ENCODE measurements at places on chromosomes 3 and 15.

DNA sequence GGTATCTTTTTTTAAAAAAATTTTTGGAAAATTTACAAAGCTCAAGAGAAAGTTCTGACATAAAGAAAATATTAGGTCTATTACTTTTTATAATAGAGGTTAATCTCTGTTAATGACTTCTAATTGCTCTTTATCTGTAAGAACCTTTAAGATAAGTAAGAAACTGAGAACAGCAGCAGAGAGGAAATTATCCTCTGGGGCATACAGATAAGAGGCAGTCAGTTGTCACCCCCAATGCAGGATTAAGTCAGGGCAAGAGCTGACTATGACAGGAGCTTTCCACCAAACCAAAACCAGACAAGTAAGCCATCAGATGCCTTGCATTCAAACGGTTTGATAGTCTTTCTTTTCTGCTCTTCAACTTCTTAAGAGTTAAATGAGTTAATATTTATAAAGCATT, 149.0 kb downstream of the GSK3B start:
- DNase-seq, result no peak

DNA sequence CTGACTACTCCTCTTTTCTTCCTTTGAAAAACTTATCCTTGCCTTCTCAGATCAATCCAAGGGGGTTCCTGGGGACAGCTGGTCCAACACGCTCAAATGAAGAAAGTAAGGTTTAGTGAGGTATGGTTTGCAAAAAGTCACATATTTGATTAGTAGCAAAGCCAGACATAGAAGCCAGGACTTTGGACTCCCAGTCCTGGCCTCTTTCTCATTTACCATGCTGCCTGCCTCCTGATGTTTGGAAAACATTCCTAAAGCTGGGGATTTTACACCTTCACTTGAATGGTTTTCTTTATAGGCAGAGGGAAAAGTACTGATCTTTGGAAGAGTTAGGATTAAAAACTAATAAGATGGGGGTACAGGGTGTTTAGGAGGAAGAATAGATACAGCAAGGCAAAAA, 14.6 kb downstream of the POPDC2 start:
- DNase-seq, result no peak

DNA sequence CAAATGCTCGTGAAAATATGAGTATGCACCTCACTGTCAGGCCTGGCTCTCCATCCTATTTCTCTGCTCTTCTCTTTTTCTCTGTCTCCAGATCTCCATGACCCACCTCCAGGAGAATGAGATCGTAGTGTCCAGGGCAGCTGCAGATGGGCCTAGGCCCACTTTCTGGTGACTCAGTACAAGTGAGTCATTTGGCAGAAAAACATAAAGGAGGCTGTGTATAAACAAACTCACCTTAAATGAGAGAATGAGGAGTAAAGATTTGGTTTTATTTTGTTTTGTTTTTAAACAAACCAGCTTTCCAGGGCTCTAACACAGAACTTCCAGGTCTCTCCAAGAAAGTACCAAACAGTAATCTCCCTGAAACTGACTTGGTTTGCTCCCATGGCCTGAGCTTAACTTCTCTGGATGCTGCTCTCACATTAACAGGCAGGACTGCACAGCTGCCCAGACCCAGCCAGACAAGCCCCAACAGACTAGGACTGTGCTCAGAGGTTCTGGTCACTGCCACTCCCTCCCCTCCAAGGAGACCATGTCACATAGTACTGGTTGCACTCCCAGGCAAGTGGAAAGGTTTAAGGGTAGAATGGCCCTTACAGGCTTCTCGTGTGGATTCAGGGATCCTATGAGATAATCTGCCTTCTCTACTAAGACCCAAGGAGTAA, 1.5 kb upstream of the HEG1 start:
- DNase-seq, result no peak

DNA sequence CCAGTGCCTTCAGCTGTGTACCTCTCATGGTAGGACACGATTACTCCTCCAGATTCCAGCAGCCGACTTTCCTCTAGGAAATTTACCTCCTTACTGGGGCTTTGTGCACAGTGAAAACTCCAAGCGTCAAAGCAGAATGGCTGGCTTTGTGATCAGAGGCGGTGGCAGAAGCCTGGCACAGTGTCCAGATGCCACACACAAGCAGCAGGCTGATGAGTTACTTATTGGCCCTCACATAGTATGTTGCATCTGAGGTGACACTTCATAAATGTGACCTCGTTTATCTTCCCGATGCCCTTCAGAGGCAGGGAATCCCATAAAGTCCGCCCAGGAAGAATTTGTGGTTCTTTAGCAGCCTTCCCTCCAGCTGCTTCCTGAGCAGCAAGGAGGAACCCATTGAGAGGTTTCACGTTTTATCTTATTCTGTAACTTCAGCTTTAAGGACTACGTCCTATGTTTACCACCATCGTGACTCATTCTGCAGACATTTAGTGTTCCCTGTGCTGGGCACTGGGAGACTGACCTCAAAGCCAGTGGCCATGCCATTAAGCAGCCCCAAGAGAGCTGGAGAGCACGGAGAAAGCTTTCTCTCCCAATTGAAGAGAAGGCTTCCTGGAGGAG, 107.1 kb upstream of the C15orf61 start:
- DNase-seq, result no peak

DNA sequence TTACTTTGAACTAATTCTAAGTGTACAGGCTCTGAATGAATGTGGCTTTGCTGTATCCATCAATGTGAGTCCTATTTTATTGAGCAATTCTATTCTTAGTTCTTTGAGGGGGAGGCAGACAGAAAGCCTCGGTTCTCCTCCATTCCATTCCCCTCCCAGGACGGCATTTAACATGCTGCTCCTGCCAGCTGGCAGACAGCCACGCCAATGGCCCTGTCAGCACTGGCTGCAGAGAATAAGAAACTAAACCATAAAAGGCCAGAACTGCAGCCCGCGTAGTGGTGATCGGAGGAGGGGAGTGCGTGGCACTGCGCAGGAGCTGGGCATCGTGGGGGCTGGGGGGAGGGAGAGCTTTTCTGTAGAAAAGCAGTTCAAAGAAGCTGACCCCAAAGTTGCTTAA, 76.0 kb upstream of the HACD2 start:
- DNase-seq, result no peak

DNA sequence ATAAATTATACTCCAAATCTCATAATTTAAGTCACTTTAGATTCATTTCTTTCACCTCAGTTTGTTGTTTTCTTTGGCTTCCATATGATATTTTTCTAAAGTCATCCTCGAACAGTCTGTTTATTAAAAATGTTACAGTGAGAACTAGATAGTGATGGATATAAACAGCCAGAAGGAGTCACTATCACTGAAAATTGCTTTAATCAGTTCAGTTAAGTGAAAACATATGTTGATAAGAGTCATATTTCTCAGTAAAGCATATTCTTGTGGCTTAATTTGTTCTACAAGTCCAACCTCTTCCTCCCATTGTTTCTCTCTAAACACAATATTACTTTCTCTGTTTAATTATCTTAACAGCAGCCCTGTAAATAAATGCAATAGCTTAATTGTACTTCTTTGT, 427.5 kb upstream of the ALCAM start:
- no peak for DNase-seq

- no peak for DNase-seq
Measured at GRCh38 chr3:4271834-4272233, 31.3 kb upstream of the SETMAR start.

DNA sequence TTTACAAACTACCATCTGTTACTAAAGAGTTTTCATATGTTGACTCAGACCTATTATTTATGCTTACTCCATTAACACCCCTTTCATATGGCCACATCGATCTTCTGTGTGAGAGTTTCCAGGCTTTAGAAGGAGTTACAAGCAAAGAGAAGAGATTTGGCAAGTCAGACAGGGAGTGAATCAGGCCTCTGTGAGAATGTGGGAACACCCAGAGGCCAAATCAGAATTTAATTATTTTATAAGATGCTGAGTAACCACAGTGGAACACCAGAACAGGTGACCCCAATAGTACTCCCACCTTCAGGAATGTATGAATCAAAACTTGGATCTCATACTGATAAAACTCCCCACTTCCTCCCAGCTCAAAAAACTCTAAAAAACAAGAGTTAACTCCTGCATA, 42.0 kb downstream of the IFT57 start:
- no peak for DNase-seq

- no peak for DNase-seq
Measured at GRCh38 chr3:11610044-11610671, 33.6 kb downstream of the VGLL4 start.

- no peak for DNase-seq
Measured at GRCh38 chr3:192367616-192368015, 359.7 kb downstream of the FGF12 start.

GRCh38 chr15:34889476-34889875, 80.1 kb downstream of the AQR start:
- no peak for DNase-seq

- no peak for DNase-seq
Measured at GRCh38 chr3:52827866-52828376, 2.6 kb downstream of the ITIH4 start.

DNA sequence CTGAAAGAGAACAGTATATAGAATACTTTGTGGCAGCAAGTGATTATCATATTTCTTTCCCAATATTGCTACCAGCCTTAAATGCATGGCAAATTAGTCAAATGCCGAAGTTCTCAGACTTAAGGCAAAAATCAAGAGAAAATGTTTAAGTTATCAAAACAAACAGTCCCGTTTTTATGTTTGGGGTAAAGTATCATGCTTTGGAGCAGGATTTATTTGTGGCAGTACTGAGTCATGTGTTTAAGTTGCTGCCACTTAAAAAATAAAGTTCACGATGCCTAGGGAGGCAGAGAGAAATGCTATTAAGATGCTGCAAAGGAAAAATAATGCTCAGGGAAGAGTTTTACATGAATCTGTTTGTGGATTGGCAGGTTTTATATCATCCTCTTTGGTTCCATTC, 417.4 kb upstream of the MDFIC2 start:
- DNase-seq, result no peak

DNA sequence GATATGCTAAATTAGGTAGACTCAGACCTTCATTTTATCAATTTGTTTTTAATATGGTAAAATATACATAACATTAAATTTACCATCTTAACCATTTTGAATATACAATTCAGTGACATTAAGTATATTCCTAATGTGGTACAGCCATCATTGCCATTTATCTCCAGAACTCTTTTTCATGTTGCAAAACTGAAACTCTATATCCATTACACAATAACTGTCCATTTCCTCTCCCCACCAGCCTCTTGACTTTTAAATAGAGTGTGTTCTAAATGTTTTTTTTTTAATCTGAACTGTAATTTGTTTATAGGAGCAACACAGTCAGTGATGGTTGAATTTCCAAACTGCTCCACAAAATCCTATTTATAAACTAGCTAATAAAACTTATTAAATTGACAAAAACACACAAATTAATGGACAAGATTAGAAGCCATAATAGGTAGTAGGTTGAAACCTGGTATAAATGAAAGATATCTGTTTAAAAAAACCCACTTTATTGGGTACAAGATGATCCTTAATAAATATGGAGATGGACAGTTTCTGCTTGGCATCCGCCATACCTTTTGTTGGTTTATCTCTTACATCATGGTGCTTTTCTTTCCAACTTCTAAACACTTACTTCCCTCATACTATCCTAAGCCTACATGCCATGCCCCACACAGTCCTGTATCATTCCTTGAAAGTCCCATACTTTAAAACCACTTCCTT, 142.4 kb downstream of the ZPLD1 start:
- DNase-seq, result no peak

GRCh38 chr3:179716811-179717210, 64.0 kb downstream of the USP13 start:
- no peak for DNase-seq

DNA sequence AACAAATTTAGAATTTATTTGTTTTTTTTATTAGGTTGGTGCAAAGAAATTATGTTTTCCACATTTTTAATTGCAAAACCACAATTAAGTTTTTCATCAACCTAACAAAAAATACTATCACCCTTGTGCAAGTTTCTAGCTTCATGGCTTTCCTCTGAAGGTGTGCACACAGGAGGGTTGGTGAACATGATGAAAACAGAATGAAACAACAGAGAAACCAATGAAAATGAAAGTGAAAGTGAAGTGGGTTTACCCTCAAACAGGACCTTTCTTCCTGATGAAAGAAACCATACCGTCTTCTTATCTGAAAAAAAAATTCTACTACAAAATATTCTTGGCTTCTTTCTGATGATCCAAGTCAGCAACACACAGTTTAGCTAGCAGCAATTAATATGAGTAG, 71.9 kb upstream of the FEZF2 start:
- DNase-seq, result no peak

- DNase-seq, result no peak
Measured at GRCh38 chr15:95329362-95329761, 1001.1 kb upstream of the NR2F2 start.

DNA sequence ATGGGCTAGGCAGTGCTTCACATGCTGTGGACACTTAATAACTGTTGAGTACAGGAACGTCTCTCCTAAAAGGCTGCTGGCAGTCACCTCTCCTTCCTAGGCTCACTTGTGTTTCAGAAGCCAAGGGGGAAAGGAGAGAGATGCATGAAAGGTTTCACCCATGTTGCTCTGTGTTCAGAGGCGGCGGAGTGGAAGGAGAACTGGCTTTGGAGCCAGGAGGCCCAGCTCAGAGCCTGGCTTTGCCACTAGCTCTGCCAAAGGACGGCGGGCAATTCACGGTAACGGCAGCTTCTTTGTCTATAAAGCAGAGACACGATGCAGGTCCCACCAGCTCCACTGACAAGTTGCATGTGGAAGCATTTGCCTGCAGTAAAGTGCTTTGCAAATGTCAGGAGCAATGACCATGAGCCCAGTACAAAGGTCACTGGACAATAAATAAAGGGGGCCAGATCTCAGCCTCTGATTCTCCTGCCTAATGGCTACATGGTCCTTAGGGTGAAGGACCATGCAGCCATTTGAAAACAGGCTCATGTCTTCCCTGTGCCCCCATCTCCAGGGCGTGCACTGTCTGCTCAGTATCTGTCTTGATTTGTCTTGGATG, 171.7 kb upstream of the TLE3 start:
- no peak for DNase-seq

DNA sequence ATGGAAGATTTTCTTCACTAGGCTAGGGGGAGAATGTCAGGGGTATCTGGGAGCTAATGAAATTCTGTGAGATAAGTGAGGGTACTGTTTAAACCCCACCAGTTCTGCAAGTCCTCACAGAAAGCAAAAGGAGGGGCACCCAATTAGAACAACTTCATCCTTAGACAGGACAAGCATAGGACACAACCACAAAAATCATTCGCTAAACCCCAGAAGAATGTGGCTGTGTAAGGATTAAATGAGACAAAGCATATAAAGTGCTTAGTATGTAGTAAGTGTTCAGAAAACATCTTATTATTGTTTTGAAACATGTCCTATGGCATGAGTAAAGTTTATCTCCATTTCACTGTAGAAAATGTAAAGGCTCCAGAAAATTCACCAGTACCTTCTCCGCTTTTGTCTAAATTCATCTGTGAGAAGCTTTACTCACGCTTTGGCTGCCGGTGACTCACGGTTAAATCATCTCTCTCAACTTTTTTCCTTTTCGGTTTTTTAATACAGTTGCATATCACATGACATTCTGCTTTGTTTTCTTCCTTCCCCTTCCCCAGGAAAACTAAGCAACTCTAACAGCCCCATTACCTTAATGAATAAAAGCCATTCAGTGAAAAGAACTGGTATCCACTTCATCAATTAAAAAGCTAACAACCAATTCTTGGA, 1.7 kb downstream of the CLRN1 start:
- no peak for DNase-seq

- DNase-seq, result no peak
Measured at GRCh38 chr3:141346418-141346817, 21.9 kb upstream of the ZBTB38 start.

- no peak for DNase-seq
Measured at GRCh38 chr3:195195321-195196209, 75.4 kb downstream of the XXYLT1 start.

GRCh38 chr15:69338535-69339213, 40.0 kb downstream of the PAQR5 start:
- DNase-seq, result no peak
